Fibroblast of skin of right biceps (primary cell): ENCODE measurements at places on chromosomes 13 and 19.

- DNase-seq, result no peak
Measured at GRCh38 chr13:77016888-77017623, 9.9 kb downstream of the FBXL3 start.

DNA sequence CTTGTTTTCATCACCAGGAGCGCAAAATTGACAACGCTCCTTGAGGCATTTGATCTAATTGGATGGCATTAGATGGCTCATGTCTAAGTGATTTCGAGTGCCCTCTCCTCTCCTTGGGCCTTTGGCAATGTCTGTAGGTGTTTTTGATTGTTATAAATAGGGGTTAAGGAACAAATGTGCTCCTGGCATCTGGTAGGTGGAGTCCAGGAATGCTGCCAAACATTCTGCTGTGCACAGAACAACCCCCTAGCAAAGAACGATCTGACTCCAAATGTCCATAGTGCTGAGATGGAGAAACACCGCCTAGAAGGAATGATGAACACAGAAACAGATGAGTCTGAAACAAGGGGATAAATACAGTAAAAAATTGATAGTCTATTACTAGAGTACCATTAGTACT lies 68.0 kb upstream of the C1QTNF9B start:
- no peak for DNase-seq

DNA sequence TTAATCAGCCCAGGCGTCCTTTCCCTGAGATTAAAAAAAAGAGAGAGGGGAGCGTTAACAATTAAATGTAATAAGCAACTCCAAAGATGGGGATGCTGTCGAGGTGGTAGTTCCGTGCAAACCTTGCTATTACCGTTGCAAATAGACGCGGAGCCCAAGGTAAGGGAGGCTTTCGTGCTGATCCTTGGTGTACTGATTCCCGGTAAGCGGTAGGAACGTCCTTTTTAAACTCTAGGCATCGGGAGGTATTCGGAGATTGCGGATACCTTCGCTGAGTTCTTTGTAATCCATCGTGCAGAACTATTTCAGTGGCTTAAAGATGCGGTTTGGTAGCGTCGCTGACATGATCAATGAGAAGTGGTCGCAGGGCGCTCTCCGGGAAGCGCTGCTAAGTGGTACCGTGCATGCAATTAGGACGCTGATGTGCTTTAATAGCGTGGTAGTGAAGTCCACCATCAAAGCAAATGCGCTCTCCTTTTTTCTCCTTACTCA lies 3.1 kb downstream of the SLITRK5 start:
- DNase-seq, result no peak

GRCh38 chr19:31171936-31172335 lies 177.3 kb downstream of the TSHZ3 start:
- DNase-seq, result no peak

- DNase-seq, result no peak
Measured at GRCh38 chr19:19597809-19598306, 20.6 kb downstream of the PBX4 start.

- DNase-seq, result peak; percentile 50
Measured at GRCh38 chr19:51712461-51713081, 11.2 kb downstream of the HAS1 start.

DNA sequence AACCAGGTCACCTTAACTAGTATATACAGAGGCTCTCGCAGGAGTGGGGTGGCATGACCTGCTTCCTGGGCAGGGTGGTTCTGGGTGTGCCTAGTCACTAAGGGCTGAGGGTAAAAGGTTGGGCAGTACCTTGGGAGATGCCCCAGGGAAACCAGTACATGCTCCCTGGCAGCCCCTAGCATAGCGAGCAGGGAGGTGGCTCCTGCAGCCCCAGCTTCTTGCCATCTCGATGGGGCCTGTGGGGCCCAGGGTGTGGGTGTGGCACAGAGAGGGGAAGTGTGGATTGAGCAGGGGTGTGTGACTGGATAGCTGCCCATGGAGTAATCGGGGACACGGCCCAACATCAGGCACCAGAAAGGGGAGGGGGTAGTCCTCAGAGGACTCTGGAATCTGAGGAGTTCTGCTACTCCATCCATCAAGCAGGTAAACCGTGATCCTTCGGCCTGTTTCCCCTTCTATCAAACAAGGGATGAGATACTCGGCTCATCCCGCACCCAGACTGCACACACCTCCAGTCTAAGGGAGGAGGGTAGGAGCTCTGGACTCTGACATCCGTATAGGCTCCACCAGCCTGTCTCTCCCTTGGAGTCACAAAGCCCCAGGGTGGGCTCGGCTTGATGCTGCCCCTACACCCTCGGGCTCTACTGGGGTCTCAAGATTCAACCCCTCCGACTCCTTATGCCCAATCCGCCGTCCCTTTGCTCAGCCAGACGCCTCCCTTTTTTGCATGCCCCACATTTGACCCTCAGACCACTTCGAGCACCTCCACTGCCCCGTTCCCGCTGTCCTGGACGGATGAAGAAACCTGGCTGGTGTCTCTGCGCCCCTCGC lies 1.1 kb downstream of the ZBTB45 start:
- DNase-seq, result no peak

GRCh38 chr13:43223216-43223615 lies 199.8 kb downstream of the DNAJC15 start:
- no peak for DNase-seq

DNA sequence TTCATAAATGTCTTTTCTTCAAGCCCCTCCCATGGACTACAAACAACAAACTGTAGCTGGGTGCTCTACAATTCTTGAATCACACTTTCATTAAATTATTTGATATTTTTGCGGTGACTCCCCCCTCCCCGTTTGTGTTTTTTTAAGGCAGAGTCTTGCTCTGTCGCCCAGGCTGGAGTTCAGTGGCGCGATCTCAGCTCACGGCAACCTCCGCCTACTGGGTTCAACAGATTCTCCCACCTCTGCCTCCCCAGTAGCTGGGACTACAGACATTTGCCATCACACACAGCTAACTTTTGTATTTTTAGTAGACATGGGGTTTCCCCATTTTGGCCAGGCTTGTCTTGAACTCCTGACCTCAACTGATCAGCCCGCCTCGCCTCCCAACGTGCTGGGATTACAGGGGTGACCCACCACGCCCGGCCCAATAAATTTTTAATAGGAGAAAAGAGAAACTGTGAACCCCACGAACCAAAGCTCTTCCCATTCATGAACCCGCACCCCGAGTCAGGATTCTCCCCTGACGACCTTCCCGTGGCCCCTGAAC lies 703 bp downstream of the ZNF506 start:
- no peak for DNase-seq

- DNase-seq, result no peak
Measured at GRCh38 chr13:94933230-94933751, 220.9 kb upstream of the SOX21 start.

DNA sequence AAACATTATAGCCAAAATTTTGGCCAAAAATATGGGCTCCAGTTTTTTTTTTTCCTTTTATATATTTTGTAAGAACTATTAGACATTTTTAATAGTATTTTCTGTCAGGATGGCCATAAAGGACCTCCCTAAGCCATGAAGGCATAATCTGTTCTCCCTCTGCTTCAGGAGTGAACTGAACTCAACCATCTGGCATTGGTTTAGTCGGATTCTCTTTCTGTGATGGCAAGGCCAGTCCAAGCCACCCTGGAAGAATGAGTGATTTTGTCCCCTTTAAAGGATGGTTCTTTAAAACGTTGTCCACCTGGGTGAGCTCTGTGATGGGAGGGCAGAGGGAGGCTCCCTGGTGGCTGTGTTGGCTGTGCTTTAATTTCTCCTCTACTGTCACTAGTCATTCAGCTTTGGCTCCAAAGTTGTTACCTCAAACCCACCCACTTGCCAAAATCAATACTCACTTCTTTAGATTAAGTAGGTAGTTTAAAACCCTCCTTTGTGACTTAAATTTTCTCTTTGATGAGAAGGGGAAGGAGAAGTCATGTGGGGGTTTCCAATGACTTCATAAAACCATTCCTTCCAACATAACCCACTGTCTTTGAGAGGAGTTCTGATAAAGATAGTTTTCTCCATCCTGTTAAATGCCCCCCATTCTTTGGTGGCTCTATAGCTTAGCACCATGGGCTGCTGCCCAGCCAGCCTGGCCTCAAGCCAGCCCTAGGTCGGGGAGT lies 4.4 kb downstream of the TNFRSF19 start:
- DNase-seq, result no peak

DNA sequence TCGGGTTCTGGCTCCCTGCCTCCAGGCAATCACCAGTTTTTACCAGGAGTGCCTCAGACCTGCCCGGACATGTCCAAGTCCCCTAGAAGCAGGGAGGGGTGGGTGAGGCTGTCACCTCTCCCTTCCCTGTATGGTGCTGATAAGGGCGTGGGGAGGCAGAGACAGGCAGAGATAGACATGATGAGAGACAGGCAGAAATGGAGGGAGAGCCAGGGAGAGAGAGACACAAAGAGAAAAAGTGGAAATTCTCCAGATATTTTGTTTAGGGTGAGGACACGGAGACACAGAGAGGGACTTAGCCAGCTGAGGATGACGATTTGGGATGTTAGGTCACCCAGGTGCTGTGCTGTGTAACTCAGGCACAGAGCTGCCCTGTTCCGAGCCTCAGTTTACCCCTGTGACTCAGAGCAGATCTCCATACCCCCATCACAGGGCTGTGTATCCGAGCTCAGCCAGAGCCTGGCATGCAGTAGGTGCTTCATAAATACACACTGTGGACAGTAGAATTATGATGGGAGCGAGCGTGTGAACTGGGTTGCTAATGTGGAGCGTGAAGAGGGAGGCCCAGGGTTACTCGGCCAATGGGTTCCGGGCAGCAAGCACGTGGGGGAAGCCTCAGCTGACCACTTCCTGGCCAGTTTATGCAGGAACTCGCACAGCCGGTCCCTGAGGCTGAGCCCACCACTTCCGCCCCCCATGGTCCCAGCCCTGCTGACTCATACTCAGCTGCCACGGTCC lies 11.9 kb upstream of the GDF15 start:
- peak; percentile 95 for DNase-seq

DNA sequence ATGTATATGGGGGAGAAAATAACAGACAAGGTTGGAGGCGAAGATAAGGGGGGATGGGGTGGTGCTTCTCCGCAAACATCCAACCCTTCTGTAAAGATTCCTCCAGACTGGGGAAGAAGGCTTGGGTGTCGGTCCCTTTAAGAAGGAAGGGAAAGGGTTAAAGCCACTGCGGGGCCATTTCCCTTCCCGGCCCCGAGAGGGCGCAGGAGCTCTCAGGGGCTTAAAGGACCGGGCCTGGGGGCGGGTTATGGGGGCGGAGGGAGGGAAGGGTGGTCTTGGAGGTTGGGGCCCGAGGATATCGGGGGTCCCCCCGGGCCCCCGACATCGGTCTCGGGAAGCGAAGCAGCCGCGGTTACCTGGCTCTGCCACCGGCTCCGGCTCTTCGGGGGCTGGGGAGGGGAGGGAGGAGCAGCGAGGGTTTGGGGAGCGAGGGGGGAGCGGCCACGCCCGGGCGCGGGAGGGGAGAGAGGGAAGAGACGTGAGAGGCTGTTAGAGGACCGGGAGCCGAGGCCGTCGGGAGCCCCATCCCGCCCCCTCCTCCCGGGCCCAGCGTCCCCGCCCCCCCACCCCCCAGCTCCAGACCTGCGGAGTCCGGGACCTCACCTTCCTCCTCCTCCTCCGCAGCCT lies 2.8 kb downstream of the TNNT1 start:
- DNase-seq, result peak; percentile 33

DNA sequence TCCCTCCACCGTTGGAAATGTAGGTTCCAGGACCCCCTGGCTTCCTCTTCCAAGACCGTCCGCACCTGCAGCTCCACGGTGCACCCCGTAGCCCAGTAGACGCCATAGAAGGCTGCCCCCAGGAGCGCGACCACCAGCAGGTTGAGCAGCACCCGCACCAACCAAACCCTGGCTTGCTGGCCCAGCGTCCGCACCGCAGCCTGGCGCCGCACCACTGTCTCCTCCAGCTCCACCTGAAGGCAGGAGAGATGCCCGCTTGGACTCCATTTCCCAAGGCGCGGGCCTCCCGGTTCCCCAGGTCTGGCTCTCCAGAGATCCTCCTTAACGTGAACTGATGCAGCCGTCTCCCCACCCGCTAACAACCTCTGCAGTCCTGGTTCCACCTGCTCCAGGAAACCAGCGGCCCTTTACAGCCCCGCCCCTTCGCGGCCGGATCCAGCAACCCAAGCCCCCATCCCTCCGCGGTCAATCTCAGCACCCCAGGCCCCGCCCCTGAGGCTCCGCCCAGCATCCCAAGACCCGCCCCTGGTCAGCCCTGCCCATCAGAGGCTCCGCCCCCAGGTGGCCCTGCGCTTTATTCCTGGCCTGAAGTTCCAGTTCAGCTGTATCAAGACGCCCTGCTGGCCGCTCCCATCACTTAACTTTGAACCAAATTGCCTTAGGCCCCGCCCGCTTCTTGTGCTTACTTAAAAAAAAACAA lies 5.0 kb upstream of the LENG1 start:
- DNase-seq, result peak; percentile 26

DNA sequence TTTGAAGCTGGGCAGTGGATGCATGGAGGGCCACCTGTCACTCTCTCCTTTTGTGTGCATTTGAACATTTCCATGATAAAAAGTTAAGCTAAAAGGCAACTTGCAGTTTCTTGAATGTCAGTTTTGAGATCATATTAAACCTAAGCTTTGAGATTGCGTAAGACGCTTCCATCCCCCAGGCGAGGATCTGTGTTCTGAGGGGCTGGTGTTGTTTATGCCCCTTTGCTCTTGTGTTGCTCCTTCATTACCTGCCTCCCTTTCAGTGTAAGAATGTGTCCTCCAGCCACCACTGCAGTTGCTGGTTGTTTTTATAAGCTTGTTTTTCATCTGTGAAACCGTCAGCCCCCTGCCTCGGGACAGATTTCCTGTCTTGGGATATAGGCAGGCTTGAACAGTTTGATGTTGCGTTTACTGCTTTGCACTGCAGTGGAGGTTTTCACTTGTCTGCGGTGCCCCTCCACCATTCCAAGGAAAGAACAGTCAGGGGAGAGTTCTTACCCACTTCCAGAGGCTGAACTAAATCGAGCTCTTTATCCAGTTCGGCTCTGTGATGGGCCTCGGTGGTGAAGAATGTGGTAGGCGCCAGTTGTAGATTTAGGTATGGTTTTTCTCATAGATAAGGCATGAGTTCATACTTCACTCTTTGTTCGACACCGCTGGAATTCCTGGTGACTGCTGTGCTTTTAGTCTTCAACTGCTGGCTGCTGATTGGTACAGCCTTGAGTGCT lies 96.8 kb downstream of the ARHGEF7 start:
- peak; percentile 85 for DNase-seq

- DNase-seq, result no peak
Measured at GRCh38 chr13:66212511-66212910, 1017.6 kb downstream of the PCDH9 start.

DNA sequence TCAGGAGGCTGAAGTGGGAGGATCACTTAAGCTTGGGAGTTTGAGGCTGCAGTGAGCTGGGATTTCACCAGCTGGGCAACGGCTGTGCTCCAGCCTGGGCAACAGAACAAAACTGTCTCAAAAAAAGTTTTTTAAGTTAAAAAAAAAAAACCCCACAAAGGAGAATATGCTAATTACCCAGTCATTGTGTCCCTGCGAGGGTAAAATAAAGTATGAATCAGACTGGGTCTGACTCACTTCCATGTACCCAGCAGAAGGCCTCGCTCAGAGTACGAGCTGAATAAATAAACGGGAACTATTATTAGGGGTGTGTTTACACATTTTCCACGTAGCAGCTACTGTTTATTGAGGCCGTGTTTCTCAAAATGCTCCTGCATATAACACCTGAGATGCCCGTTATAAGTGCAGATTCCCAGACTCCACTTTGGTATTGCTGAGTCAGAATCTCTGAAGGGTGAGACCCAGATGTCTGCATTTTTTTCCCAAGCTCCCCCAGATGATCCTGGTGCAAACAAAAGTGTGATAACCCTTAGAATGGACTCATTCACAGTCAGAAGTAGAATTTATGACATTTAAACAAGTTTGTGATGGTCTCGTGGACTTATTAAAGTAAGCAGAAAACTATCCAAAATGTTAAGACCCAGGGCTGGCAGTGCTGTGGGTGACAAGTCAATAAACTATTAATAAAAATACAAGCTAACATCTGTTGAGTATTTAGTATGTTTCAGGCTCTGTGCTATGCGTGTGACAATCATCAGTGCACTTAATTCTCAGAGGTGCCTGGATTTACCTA lies 28.2 kb downstream of the KCNC3 start:
- DNase-seq, result peak; percentile 60
